ENCODE measurements at places on chromosomes 16 and 17.

- peak; percentile 51 for DNase-seq
Measured at GRCh38 chr16:1474796-1475551, at the start of gene CLCN7. Gene CLCN7, minus strand, starts transcription at chr16:1475028. Its CDS starts 54 bp downstream, at chr16:1474974.

- DNase-seq: no peak
Measured at GRCh38 chr17:82946081-82946480, 106.3 kb upstream of the ZNF750 start.

DNA sequence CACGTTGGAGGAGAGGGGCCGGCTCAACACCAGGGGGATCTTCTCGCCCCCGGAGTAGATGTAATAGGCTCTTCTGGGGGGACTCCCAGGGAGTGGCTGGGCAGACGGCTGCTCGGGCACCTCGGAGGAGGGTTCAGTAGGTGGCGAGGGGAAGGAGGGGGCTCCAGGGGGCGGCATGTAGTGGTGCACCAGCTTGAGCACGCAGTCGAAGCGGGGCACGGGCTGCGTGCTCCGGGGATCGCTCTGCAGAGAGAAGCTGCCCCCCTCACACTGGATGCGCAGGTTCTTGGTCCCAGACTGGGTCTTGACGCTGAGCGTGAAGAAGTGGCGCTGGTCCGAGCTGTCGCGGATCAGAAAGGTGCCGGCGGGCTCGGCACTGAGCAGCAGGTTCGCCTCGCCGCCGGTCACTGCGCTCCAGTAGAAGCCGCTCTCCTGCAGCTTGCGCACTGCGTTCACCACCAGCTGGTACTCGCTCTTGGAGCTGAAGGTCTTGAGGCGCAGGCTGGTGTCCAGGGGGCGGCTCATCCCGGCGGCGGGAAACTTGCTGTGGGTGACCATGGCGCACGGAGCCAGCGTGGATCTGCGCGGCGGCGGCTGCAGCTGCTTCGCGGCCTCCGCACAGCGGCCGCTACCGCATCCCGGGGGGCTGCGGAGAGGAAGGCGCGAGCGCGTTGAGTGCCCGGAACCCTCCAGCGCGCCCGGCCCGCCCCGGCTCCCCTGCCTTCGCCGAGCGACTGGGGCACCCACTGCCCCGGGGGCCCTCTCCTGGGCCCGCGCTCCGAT is 1.1 kb downstream of the SOCS3 start:
- DNase-seq: no peak

- DNase-seq: no peak
Measured at GRCh38 chr17:78748048-78748729, 33.9 kb downstream of the CYTH1 start.

- no peak for DNase-seq
Measured at GRCh38 chr17:44969144-44969780, 1.2 kb upstream of the C1QL1 start.

- no peak for DNase-seq
Measured at GRCh38 chr17:49343273-49343672, 18.8 kb downstream of the ZNF652 start.

GRCh38 chr16:21101631-21102420 is 48.8 kb downstream of the DNAH3 start:
- DNase-seq: no peak

GRCh38 chr16:57976331-57976796 is 5.4 kb upstream of the CNGB1 start:
- no peak for DNase-seq

DNA sequence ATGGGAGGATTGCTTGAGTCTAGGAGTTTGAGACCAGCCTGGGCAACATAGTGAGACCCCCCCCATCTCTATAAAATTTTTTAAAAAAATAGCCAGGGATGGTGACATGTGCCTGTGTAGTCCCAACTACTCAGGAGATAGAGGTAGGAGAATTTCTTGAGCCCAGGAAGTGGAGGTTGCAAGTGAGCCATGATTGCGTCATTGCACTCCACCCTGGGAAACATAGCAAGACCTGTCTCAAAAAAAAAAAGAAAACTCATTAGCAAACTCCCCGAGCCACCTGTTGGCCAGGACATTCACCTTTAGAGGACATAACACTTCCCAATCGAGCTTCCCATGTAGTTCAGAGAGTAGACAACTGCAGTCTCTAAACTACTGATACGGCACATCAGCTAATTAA is 274.2 kb downstream of the ABCC12 start:
- no peak for DNase-seq

- DNase-seq: no peak
Measured at GRCh38 chr16:66695935-66696668, 441 bp downstream of the CMTM4 start.

GRCh38 chr16:65105171-65105570 is 16.7 kb downstream of the CDH11 start:
- DNase-seq: no peak
